ENCODE measurements at places on chromosomes 7 and 10.

DNA sequence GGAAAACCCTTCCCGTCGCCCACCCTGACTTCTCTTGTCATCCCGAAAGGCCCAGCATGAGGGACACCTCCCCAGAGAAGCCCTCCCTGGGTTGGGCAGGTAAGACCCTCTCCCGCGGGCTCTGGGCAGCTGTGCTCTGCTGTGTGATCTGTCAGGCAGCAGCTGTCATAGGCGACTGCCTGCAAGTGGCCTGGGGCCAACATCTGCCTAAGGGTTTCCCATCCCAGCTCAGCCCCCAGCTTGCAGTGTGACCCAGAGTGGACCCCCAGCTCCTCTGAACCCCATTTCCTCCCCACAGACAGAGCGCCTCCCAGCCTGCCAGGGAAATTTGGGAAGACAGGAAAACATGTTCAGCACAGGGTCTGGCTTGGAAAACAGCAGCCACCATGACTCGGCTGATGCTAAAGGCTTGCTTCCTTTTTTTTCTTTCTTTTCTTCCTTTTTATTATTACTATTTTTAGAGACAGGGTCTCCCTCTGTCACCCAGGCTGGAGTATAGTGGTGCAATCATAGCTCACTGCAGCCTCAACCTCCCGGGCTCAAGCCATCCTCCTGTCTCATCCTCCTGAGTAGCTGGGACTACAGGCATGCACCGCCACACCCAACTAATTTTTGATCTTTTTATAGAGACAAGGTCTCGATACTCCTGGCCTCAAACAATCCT lies 18.3 kb upstream of the TNRC18 start:
- DNase-seq, result no peak

- no peak for DNase-seq
Observed at GRCh38 chr7:25117226-25118047, 7.6 kb downstream of the CYCS start.

- DNase-seq, result no peak
Observed at GRCh38 chr7:107560898-107561516, 2.7 kb downstream of the COG5 start.

DNA sequence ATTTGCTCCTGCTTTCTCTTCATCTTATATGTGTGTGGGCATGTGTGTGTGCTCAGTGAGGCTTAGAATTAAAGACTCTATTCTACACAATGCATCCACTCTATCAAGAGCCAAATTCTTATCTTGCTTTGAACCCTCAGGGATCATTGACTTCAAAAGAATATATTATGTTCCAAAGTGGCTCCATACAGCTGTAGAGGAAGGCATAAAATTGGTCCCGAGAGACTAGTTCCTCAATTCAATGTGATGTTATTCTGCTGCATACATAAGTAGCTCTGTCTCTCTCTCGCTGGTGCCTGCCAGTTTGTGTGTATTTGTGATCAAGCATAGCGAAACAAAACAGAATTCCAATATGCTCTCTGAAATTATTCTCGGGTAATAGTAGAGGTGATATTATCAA lies 997.9 kb upstream of the POT1 start:
- DNase-seq, result no peak

DNA sequence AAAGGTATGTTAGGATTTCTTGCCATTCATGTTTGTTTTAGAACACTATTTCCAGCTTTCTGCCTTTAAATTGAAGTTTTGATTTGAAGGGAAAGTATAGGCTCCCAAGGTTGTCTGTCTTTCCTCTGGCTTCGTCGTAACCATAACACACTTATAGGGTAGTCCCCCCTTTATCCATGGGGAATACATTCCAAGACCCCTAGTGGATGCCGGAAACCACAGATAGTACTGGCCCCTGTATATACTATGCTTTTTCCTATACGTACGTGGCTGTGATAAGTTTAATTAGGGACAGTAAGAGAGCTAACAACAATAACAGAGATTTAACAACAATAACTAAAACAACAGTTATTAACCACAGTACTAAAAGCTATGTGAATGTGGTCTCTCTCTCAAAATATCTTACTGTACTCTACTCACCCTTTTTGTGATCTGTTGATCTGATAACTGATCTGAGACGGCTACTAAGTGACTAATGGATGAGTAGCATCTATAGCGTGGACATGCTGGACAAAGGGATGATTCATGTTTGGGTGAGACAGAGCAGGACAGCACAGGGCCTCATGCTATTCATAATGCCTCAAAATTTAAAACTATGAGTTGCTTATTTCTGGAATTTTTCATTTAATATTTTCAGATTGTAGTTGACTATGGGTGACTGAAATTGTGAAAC lies 273.1 kb downstream of the AUTS2 start:
- DNase-seq, result peak; percentile 14

GRCh38 chr7:158237672-158238335 lies 349.8 kb downstream of the PTPRN2 start:
- DNase-seq, result no peak

DNA sequence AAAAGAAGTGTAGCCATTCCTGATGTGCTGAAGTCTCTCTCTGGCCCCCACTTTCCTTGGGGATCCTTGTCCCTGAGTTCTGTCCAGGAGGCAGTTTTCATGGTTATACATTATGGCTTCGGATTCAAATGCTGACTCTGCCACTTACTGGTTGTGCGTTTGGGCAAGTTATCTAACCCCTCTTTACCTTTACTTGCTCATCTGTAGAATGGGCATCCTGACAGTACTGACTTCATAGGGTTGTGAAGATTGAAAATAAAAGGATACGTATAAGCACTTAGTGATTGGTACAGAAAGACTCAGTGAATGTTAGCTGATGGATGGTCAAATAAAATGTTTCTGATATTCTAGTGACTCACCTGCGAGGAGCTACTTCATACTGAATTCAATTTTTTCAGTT lies 65.1 kb downstream of the TACR2 start:
- DNase-seq, result no peak

DNA sequence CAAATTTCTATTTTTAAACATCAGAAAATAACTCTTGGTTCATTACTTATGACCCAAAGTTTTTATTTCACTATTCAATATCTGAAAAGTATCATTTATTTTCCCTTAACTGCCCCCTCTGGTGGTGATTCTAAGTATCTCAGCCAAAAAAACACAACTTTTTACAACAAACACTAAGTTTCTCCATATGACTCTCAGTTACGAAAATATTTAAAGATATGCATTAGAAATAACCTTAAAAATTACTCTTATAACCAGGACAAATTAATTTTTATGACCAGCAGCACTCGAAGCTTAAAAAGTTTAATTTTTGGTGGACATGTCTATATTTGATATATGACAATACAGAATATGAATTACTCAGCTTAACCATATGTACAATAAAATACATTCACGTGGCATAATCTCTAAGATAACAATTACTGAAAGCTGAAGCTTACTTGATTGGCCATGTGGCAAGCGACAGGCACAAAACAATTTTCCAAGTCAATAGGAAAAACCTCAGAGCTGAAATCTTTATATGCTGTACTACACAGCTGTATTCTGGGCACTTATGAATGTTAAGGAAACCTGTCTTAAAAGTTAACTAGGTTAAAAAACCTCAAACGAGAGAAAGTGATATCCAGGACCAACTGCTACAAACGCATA lies 2.3 kb downstream of the HNRNPA2B1 start:
- DNase-seq, result no peak

- no peak for DNase-seq
Observed at GRCh38 chr7:85512790-85513189, 325.9 kb upstream of the SEMA3D start.

DNA sequence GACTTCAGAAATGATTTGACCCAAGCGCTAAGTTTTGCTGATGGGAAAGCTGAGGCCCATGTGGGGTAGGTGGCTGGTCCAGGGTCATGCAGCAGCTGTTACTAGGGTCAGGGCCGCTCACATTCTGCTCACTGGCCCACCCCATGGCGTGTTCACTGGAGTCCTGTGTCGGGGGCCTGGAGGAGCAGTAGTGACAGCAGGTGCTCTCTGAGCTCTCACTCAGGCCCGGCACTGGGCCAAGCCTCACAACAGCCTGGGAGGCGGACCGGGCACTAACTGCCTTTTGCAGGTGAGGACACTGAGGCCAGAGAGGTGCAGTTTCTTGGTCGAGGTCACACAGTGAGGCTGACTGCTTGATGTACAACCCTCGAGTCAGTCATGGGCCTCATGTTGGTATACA lies 82.7 kb downstream of the GLRX3 start:
- DNase-seq, result no peak

- DNase-seq, result no peak
Observed at GRCh38 chr10:130776724-130777123, 534.8 kb downstream of the TCERG1L start.

DNA sequence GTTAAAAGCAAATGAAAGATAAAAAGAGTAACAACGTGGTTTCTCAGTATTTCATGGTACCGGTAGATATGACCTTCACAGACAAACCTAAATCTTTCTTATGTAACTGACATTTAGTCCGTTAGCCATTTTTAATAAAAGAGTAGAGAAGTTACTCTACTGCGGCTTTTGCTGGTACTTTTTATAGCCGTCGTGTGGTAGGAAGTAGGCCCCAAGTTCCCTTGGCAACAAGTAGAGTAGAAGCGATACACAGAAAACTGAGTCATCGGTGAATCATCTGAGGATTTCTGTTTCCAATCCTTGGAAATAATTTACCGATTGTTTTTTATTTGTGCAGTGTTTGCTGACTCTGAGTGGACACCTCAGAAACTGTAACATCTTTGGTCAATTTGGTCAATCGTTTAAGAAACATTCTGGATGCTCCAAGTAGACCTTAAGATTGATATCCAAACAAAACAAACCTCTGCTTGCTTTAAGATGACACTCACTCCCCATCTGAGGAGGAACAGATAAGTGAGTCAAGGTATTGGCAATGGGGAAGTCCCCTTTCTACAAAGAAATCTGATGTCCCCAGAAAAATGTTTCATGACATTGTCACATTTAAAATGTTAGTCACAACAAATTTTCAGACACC lies 63.9 kb upstream of the AHR start:
- DNase-seq, result peak; percentile 95

DNA sequence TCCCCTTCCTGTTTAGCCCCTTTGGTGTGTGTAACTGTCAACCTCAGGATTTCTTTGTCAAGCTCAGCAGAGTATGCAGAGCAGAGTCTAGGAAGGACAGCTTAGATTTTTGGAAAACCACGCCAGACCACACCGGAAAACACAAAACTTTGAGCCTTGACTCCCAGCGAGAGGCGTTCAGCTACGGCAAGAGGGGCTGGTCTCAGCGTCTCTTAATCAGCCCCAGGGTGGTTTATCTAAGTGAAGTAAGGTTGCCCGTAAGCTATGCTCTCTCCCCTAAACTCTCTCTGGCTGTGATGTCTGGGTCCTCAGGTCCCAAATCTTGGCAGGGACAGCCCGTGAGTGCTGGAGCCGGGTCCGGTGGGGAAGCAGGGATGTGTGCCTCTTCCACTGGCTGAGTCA lies 230.9 kb downstream of the KLF6 start:
- no peak for DNase-seq

- DNase-seq, result no peak
Observed at GRCh38 chr7:124349443-124349842, 316.6 kb upstream of the TMEM229A start.

GRCh38 chr7:106806556-106806955 lies 58.5 kb upstream of the PIK3CG start:
- DNase-seq, result no peak

DNA sequence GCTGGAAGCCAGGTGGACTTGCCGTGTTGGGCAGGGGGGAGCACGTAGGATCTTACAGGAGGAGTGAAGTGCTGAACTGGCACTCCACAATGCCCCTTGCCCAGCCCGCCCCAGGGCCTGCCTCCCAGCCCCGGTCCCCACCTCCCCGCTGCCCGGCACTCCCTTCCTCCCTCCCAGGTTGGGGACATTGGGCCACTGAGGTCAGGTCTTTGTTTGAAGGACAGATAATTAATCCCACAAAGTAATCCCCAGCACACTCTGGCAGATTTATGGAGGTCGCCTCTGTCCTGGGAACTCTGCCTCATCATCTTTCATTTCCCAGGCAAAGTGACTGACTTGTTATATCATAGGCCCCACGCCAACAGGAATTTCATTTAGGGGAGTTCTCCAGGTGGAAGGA lies 122.8 kb downstream of the C10orf105 start:
- DNase-seq, result no peak

DNA sequence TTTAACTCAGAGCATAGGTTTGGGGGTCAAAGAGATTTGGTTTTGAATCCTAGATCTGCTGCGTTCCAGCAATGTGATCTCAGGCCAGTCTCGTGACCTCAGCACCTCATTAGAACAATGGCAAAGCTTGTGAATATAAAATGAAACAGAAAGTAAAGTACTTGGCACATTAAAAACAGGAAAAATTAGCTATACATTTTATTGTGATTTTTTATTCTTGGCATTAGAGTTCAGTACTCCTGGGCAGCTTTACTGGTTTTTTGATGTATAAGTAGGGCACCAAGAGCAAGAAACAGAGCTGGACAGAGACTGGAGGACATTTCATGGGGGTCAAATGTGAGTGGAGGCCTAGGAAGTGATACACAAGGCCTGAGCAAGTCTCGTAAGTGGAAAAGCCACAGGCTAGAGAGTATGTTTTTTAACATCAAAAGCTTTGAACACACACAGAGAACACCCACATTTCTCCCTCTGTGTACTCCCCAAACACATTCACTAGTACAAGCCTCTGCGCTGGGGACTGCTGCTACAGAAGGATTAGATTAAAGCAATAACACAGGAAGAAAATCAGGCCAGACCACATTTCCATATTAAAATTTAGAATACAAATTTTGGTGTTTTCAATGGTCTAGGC lies 157.2 kb upstream of the SLC25A13 start:
- no peak for DNase-seq

DNA sequence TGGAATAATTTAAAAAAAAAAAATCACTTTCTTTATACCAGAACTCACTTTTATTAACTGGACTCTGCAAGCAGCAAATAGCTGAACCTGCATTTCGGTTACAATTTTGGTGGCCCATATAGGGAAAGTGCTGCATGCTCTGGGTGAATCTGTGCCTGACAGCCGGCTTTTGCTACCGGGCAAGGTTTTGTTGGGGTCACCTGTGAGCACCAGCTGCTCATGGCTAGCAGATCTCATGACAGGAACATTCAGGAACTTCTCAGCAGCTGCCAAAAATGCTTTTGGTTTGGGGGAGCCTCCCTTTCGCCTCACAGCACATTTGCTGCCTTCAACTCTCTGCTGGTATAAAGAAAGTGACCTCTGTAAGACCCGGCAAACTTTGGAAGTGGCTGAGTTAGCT lies 13.2 kb upstream of the CREB3L2 start:
- DNase-seq, result no peak

GRCh38 chr10:76992467-76992866 lies 645.1 kb downstream of the KCNMA1 start:
- DNase-seq, result no peak

DNA sequence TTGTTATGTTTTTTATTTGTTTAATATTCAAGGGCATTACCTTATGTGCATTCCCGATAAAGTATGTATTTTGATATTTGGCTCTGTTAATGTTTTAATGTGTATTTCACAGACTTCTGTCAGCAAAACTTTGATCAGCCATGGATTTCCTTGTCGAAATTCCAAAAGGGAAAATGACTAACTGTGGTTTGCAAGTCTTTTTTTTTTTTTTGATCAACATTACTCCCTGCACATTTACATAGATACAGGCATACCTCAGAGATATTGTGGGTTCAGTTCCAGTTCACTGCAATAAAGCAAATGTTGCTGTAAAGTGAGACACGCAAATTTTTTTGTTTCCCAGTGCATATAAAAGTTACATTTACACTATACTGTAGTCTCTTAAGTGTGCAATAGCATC lies 351.9 kb downstream of the CXCL12 start:
- DNase-seq, result peak; percentile 13

- DNase-seq, result peak; percentile 82
Observed at GRCh38 chr7:14761510-14762296, 140.8 kb downstream of the DGKB start.

Measured in HFFc6 (cell line).